Progenitor cell of endocrine pancreas (in vitro differentiated cells): ENCODE measurements at places on chromosomes 5 and 9.

DNA sequence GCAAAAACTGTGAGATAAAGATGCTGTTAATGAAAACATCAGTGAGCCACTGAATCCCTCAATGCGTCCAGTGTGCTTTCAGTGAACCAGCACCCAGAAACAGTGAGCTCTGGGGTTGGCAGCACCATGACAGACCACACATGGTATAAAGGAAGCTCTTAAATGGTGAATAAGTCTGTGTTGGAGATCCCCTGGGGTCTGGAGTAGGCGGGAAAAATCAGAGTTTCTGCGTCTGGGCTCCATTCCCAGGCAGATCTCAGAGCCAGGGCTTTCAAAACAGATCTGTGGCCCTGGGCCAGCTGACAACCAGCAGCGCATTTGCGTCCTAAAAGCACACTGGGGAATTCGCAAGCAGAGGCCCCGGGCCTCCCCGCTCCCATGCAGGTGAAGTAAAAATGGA lies 233.5 kb downstream of the FRMD3 start:
- DNase-seq, result no peak

DNA sequence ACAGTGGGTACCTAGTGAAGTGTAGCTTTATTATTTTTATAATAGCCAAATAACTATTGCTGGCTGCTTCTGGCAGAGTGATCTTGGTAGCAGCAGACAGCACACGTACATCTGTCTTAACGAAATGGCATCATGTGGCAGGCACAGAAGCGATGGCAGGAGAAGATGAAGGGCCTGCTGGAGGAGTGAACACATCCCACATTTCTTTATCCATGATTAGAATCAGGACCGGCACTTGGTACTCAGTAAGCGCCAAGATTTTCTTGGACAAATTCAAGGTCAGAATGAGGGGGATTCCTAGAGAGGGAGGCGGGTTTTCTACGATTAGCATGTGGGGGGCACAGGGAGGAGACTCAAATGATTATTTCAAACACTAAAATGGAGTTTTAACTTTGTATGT lies 23.0 kb upstream of the ZNF366 start:
- DNase-seq, result no peak

- no peak for DNase-seq
Measured at GRCh38 chr5:31944684-31945445, 229.3 kb downstream of the GOLPH3 start.

GRCh38 chr9:114317665-114318357 lies 5.1 kb upstream of the ORM1 start:
- DNase-seq, result no peak

DNA sequence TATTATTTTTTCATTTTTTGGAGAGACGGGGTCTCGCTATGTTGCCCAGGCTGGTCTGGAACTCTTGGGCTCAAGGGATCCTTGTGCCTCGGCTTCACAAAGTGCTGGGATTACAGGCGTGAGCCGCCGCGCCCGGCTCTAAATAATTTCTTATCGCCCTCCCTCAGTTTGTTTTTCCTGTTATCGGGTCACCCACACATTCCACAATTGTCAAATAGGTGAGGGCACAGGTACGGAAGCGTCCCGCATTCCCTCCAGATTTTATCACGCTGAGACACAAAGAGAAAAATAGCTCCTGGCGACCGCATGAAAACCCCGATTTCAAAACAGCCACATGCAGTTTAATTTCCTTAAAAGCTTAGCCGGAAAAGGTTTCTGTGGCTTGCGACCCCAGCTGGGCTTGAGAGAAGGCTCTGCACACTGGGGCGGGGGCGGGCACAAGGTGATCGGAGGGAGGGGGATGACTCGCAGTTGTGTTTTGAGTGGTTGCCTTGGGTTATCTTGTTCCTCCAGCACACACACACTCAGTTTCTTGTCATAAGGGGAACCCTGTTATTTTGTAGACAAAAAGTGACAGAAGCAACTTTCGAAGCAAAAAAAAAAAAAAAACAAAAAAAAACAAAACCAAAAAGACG lies 717 bp upstream of the IQGAP2 start:
- peak; percentile 12 for DNase-seq

DNA sequence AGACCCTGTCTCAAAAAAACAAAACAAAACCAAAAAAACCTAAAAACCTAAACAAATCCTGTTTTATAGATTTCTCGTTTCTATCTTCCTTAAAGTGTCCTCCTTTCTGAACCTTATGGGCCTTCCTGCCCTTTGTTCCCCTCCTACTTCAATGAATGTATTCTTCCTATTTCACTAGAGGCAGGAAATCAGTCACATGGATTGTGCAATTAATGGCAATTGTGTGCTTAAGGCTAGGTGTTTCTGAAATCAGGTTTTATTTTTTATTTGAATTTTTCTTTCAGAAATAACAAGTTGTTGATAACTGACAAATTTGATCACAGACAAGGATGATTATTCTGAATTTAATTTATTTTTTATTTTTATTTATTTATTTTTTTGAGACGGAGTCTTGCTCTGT lies 220.6 kb upstream of the SEMA6A start:
- DNase-seq, result no peak

DNA sequence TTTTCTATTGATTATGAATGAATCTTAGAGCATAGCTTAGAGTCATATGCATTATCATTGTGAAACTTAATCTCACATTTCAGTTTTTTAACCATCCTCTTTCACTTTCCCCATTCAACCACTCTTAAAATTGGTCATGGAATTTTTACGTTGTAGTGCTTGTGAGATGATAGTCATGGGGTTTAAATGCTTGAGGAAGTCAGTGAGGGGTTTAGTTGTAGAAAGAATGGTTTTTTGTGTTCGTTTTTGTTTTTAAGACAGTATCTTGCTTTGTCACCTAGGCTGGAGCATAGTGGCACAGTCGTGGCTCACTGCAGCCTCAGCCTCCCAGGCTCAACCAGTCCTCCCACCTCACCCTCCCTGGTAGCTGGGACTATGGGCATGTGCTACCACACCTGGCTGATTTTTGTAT lies 19.6 kb downstream of the UGCG start:
- DNase-seq, result no peak

- DNase-seq, result no peak
Measured at GRCh38 chr5:65907135-65907534, 19.2 kb upstream of the ERBIN start.

DNA sequence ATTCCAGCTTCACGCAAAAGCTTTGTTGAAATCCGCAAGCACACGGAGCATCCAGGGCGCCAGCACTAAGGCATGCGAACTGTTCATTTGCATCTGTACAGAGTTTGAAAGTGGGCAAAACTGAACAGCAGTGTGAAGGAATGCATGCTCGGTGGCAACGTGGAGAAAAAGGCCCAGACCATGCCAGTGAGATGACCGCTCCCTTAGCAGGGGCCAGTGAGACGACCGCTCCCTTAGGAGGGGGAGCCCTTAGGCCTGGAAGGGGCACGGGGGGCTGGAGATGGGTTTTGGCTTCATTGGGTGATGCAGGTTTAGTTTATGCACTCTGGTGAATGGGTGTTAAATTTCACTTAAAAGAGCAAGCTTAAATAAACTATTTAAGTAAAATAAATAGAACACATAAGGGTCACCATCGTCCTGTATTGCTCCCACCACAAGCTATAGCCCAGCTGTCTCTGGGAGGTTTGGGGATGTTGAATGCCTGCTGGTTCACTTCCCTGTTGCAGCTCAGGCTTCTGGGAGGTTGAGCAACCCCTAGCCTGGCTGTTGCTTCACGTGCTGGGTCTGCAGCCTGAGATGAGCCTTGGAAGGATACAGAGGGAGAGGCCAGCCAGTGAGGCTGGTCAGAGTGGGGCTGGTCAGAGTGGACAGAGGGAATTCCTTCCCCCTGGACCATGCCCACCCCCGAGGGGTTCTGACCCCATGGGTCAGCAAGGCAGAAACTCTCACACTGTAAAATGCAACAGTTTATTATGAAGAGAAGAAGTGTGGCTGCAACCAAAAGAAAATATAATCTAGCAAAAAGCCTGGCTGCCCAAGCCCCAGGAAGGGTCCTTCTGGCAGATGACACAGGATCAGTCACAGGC lies 4.6 kb upstream of the FCN1 start:
- no peak for DNase-seq

- DNase-seq, result no peak
Measured at GRCh38 chr5:168415971-168416370, 70.3 kb upstream of the RARS1 start.

DNA sequence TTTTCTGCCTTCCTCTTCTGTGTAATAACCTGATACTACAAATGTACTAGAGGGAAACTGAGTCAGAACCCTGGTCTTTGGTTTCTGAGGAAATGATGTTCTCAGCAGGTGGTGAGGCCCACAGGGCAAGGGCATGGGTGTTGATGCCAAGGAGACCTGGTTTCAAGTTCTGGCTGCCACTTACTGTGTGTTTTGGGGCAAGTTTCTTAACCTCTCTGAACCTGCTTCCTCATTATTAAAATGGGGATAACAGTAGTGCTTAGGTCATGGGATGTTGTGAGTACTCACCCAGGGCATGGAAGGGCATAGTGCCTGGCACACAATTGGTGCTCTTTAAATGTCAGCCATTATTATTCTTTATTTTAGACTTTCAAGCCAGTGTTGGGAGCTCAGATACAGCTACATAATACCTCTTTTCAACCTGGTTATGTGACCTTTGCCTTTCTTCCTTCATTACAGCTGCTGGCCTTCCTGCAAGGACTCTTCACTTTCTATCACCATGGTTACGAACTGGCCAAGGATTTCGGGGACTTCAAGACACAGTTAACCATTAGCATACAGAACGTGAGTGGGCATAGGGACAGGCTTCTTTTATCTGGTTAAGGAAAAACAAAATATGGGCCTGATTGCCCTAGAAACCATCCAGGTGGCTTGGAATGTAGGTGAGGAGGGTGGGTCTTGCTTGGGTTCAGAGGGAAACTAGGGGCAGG lies 131.5 kb downstream of the ARHGAP26 start:
- no peak for DNase-seq
